NCI-H1417 (cell line): ENCODE measurements at places on chromosomes 5 and 9.

DNA sequence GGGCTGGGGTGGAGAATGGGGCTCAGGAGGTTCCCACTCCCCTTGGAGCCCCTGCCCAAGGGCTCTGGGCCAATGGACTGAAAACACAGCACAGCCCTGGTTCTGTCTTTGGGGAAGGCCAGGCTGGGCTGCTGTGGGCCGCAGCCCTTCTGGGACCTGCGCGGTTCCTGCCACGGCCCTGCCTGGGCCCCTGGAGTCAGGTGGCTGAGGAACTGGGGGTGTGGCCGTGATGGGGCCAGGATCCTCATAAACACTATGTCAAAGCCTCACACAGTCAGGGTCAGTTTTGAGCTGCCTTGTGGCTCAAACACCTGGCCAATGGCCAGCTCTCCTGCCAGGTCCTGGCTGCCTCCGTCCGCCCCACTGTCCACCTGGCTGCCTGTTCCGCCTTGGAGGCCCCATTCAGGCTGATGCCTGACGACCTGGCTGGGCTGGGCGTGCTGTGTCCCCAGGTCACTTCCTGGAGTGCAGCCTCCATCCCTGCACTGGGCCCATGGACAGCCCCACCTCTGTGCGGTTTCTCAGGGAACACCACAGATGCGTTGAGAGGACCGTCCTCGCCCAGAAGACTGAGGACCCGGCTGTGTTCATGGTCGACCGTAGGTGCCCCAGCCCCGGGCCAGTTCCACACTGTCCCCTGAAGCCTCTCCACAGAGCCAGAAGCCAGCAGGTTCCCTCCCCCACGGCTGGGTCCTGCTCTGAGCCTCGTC lies 27.5 kb downstream of the PAEP start:
- DNase-seq = no peak

- no peak for DNase-seq
Measured at GRCh38 chr5:178331491-178331996, 98.9 kb upstream of the PHYKPL start.

DNA sequence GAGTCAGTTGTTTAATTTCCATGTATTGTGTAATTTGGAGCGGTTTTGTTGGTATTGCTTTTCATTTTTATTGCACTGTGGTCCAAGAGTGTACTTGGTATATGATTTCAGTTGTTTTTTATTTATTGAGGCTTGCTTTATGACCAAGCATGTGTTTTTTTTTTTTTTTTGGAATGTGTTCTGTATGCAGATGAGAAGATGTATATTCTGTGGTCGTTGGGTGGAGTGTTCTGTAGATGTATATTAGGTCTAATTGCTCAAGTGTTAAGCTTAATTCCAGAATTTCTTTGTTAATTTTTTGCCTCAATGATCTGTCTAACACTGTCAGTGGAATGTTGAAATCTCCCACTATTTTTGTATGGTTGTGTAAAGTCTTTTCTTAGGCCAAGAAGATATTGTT lies 23.4 kb downstream of the ADGRV1 start:
- no peak for DNase-seq

- DNase-seq = no peak
Measured at GRCh38 chr5:169721771-169722170, 84.7 kb downstream of the DOCK2 start.

GRCh38 chr9:76644647-76645250 lies 119.5 kb upstream of the PCA3 start:
- DNase-seq = no peak

- no peak for DNase-seq
Measured at GRCh38 chr5:155303120-155303519, 289.6 kb downstream of the KIF4B start.

- no peak for DNase-seq
Measured at GRCh38 chr9:102700936-102701335, 294.2 kb upstream of the CYLC2 start.

DNA sequence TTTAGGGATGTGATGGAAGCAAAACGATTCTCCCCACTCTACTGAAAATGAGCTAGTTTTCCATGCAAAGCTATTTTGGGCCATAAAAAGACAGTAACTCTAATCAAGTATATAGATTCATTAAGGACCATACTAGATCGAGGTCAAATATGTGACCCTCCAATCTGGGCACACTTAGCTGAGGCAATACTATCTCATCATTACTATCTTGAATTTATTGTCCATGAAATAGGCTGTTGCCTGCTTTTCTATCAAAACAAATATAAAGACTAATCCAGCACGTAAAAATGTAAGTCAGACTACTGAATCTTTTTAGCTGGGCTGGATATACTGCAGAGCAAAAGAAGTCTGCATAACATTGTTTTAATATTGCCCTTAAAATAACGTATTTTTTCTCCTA lies 943.1 kb downstream of the NR2F1-AS1 start:
- DNase-seq = no peak

- DNase-seq = no peak
Measured at GRCh38 chr9:70701163-70701562, 286.7 kb upstream of the KLF9 start.

- no peak for DNase-seq
Measured at GRCh38 chr9:87596862-87597261, 99.2 kb downstream of the DAPK1 start.

DNA sequence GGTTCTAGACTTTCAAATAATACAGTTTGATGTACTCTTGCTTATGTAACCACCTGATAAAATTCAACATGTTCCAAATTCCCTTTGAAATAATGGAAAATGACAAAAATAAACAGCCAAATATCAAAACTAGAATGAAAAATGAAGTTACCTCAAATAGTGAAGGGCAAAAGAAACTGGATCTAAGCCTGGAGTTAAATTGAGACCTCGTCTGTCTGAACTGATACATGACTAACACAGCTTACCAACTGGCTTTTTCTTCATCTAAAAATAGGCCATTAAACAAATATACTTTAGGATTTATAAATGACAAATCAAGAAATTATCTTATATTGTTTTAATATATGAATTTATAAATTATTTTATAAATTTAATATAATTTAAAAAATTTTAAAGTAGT lies 12.1 kb upstream of the CAAP1 start:
- DNase-seq = no peak

DNA sequence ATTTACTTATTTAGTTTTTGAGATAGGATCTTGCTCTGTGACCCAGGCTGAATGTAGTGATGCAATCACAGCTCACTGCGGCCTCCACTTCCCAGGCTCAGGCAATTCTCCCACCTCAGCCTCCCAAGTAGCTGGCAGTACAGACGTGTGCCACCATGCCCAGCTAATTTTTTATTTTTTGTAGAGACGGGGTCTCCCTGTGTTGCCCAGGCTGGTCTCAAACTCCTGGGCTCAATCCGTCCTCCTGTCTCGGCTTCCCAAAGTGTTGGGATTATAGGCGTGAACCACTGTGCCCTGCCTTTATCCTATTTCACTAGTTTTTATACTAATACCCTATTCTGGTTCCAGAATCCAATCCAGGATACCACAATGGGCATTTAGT lies 6.8 kb downstream of the RPS14 start:
- DNase-seq = no peak

- DNase-seq = no peak
Measured at GRCh38 chr9:89482056-89482851, 15.7 kb downstream of the SEMA4D start.

GRCh38 chr9:38118862-38119438 lies 49.9 kb upstream of the SHB start:
- DNase-seq = no peak

GRCh38 chr5:65986796-65987195 lies 60.4 kb downstream of the ERBIN start:
- DNase-seq = no peak

DNA sequence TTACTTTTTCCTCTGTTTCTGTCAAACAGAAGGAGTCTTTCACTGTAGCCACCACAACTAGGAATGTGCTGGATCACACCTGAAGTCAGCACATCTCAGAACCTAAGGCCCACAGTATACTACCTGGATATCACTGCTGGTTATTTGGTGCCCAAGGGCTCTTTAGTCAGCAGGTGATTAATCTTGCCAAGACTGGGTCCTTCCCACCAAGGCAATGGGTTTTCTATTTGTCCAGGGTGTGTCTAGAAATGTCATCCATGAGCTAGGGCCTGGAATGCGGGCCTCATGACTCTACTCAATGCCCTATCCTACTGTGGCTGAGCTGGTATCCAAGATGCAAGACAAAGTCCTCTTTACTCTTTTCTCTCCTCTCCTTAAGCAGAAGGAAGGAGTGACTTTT lies 9.8 kb upstream of the PCDHAC1 start:
- DNase-seq = no peak

GRCh38 chr9:117827456-117827855 lies 123.3 kb downstream of the TLR4 start:
- no peak for DNase-seq

GRCh38 chr9:83505282-83505681 lies 32.9 kb downstream of the FRMD3 start:
- DNase-seq = peak; percentile 79

DNA sequence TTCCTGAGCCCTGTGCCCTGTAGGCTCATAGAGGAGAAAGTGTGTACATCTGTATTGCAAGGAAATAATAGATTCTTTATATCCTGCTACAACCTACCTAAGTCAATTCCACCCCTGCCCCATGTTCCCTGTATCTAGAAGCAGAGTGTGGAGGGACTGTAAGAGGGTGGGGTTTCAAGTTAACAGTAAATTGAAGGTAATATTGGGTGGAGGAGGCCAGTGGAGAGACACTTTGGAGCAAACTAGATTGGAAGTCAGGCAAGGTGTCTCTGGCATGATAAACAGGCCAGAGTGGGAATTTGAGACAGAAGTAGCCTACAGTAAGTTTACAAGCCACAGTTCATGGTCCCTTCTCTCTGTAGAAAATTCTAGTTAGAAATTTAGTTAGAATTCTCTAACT lies 2.3 kb upstream of the HEMGN start:
- DNase-seq = no peak

- no peak for DNase-seq
Measured at GRCh38 chr9:137665697-137666512, 47.1 kb downstream of the EHMT1 start.

DNA sequence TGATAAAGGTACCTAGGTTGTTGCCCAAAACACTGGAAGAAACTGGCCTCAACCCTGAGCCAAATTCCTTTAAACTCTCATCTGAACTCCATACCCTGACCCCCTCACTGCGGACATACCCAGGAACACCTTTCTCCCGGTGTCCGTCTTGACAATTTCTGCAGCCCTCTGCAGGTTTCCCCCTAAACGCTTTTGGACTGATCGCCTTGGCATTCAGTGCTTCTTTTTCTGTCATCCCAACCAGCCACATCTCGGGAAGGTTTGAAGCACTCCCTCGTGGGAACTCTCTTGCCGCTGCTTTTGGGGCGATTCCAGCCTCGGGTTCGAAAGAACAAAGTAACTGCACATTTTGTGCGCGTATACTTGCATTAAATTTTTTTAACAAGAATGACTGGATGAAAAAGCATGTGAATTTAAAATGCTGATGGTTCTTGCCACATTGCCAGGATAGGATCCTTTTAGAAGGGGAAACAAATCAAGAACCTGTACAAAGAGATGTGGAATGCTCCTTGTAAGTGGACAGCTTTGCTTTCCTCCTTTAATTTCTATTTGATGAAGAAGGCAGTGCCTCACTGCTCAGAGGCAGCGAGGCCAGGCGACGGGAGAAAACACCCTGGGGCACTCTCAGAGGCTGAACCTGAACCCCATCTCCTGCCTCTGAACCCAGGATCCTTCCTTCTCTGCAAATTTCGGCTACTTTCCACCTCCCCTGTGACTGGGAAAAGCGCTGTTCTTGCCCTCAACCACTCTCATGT lies 615 bp downstream of the PSMD5 start:
- DNase-seq = no peak

DNA sequence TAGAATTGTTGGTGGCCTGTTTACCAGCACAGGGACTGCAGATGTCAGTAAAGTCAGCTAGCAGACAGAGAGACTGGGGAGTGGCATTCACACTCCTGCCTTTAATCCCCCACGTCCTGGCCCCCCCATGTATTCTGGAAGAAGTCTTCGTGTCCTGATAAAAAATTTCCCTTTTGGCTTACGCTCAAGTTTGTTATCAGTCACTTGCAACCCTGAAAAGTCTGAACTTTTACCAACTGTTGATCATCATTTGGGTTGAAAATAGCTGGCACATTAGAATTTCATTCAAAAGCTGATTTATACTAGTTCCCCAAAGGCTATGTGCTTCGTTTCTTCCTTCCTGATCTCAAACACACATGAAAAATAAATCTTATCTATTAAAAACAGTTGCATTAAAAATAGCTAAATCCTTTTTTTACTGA lies 5.8 kb upstream of the CRHBP start:
- DNase-seq = no peak

DNA sequence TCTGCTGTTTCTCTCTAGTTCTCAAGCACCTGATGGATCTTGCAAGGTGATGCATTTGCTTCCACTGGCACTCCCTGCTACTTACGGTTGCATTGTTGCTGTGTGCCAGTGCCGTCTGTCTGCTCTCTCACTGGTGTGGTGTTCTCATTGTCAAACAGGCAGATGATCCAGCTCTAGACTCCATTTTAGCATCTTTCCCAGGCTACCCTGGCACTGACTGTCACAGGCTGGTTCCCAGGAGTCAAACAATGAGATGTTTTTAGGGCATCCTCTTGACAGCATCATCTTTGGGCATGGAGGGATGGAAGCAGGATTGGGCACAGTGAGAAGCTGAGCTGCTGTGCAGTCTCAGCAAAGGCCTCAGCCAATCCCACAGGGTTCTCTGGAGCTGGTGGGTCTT lies 12.9 kb downstream of the MTRR start:
- DNase-seq = peak; percentile 19

GRCh38 chr9:130426467-130426773 lies 18.3 kb upstream of the ASS1 start:
- no peak for DNase-seq

- DNase-seq = no peak
Measured at GRCh38 chr5:157033071-157033583, 25.8 kb downstream of the HAVCR1 start.
